ENCODE measurements at places on chromosomes 2 and 18. TPM values are rescaled to one million over a fixed set of nuclear protein-coding genes. Genes with fewer than 3 reads are reported as not detected.

The TMEFF2 gene
- total RNA-seq: not detected

The NAT8 gene
- 33.6 TPM for total RNA-seq

The APCDD1 gene
- 0.50 TPM for total RNA-seq

The NTSR2 gene
- total RNA-seq: not detected

The LIPG gene
- 36.3 TPM for total RNA-seq

DNA sequence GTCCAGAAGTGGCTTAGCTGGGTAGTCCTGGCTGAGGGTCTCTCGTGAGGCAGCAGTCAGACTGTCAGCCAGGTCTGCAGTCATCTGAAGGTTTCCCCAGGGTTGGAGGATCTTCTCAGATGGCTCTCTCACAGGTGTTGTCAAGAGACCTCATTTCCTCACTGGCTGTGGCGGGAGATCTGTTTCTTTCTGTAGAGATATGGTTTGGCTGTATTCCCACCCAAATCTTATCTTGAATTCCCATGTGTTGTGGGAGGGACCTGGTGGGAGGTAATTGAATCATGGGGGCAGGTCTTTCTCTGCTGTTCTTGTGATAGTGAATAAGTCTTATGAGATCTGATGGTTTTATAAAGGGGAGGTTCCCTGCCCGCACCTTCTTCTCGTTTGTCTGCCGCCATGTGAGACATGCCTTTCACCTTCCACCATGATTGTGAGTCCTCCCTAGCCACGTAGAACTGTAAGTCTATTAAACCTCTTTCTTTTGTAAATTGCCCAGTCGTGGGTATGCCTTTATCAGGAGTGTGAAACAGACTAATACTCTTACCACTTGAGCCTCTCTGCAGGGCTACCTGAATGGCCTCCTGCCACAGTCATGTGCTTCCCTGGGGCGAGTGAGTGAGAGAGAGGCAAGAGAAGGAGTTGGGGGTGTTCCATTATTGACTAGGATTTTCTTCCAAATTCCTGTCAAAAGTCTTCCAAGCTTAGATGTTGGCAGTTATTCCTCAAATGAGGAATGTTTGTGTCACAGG, 23.6 kb downstream of the MALT1 start:
- no peak for DNase-seq

DNA sequence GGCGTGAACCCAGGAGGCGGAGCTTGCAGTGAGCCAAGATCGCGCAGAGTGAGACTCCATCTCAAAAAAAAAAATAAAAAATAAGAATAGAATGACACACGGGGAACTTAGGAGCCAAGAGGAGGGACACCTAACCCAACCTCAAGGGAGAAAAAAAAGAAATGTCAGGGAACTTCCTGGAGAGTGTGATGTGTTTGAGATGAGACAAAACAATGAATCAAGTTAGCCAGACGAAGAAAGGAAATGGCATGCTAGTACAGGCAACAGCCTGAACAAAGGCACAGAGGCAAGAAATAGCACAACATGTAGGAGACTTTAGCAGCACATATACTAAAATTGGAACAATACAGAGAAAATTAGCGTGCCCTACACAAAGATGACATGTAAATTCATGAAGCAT, 36.7 kb upstream of the PAPOLG start:
- no peak for DNase-seq

GRCh38 chr2:10452312-10452711, 4.2 kb upstream of the ODC1 start:
- DNase-seq: peak; percentile 88

GRCh38 chr2:106745468-106745867, 140.5 kb downstream of the ST6GAL2 start:
- DNase-seq: no peak

Measured in right lobe of liver (tissue), 6 donors.